ENCODE measurements at places on chromosomes 7 and 10.

DNA sequence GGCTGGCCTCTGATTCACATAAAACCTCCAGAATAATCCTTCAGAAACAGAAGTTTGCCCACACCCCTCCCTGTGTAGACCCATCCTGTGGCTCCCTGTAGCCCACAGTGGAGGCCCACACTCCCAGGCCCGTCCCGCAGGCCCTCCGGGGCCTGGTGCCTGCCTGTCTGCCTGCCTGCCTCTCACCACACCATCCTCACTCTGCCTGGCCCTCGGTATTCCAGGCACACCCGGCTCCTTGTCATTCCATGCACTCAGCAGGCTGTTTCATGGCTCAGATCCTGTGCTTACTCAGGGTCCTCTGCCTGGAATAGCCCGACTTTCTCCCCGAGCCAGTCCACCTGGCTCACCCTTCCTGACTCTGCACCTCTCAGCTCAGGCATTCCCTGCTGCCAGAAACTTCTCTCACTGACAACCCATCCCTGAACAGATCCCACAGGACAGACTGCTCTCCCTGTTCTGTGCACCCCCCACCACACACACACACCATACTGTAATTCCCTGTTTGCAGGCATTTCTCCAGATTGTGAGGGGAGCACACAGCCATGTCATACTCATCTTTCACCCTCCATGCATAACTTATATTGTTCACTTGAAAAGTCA is 498.0 kb upstream of the ZMIZ1 start:
- DNase-seq = no peak

GRCh38 chr7:149598721-149599308 is 101.2 kb upstream of the ZNF746 start:
- DNase-seq = no peak

- no peak for DNase-seq
Measured at GRCh38 chr7:139639563-139639962, 116.1 kb downstream of the CLEC2L start.

DNA sequence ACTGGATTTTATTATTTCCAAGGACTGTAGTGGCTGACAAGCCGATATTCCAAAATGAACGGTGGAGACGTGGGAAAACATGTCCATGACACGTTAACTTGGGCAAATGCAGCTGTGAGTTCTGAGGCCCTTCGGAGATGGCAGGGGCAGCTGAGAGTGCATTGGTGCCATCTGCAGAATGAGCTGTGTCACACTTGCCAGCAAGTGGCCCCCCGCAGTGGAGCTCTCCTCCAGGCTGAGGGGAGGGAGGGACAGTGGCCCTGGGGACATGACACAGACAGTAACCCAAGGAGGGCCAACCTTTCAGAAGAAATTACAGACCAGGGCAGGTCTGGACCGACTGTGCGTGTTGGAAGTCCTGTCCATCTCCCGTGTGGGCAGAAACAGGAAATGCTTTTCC is 139.4 kb downstream of the SVIL start:
- DNase-seq = no peak

- no peak for DNase-seq
Measured at GRCh38 chr10:124296121-124296812, 122.5 kb downstream of the OAT start.

GRCh38 chr7:73742338-73742752 is 3.7 kb upstream of the ABHD11 start:
- no peak for DNase-seq

GRCh38 chr10:6595499-6595898 is 15.4 kb upstream of the PRKCQ start:
- no peak for DNase-seq

- DNase-seq = peak; percentile 55
Measured at GRCh38 chr7:74174606-74175082, 488 bp downstream of the EIF4H start.

DNA sequence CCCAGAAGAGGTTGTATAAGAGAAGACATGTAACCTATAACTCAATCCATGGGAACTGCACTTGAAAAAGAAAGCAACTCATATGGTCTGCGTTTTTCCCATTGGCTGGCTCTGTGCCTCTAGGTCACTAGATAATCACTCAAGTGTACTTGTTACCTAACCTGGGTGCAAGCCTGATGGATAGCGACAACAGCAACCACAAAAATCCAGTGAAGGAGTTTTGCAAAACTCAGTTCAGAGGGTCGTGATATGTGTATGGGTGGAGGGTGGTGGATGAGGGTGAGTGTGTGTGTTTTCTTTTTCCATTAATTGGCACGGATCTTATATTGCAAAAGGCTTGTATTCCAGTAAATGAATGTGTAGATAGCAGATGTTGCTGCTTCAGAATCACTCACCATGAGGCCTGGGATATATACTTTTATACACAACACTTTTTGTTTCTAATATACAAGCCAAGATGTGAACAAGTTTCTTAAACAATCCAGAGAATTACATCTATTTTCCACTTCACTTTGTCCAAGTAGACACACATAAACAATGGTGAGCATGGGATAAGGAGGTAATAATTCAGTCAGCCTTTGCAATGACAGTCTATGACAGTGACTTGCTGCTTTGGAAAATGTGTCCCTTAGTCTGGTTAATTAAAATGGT is 286.9 kb upstream of the DKK1 start:
- DNase-seq = no peak

GRCh38 chr10:133355266-133355665 is 2.6 kb downstream of the FUOM start:
- DNase-seq = no peak

GRCh38 chr10:86305521-86305920 is 61.1 kb downstream of the GRID1 start:
- DNase-seq = no peak

- peak; percentile 74 for DNase-seq
Measured at GRCh38 chr10:61903221-61903927, 1.9 kb downstream of the ARID5B start.

- DNase-seq = no peak
Measured at GRCh38 chr7:155886391-155887173, 74.3 kb upstream of the SHH start.

GRCh38 chr7:5462216-5462615 is 38.6 kb upstream of the TNRC18 start:
- DNase-seq = no peak

DNA sequence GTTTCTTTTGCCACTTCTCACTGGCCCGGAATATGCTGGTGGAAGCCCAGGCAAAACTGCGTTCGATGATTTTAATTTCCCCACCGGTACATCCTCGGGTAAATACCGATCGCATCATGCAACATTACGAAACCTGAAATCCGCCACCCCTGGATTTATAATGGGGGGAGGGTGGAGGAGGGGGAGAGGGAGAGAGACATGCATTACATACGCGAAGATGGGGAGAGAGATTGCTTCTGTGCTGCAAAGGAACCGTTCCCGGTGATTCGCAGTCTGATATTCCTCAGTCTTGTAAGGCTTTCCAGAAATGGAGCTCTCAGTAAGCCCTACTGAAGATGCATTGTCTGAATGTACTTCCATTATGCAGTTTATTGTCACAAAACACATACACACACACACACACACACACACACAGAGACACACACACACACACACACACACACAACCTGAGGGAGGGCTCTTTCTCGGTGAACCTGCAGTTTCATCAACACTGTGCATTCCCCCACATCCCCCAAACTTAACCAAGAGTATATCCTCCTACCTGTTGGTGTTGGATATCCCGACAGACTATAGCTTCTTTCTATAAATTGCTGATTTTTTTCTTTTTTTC is 741 bp downstream of the GPR85 start:
- DNase-seq = no peak

DNA sequence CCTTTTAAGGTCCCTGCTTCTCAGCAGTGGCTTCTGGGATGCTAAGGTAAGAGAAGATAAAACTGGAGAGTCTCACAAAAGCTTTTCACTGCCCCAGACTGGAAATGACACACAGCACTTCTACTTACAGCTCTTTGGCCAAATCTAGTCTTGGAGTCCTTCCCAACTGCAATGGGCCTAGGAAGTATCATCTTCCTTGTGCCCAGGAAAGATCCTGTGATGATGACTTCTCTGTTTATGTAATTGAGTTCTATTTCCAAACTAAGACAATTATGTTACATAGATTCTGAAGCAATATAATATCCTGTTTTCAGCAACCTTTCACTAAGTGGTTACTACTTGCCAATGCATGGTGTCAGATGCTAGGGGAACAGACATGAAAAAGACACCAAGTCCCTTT is 234.1 kb downstream of the PTEN start:
- DNase-seq = no peak

GRCh38 chr10:86614853-86615252 is 39.5 kb upstream of the OPN4 start:
- DNase-seq = no peak

GRCh38 chr10:128823201-128823600 is 643.8 kb upstream of the MGMT start:
- no peak for DNase-seq

DNA sequence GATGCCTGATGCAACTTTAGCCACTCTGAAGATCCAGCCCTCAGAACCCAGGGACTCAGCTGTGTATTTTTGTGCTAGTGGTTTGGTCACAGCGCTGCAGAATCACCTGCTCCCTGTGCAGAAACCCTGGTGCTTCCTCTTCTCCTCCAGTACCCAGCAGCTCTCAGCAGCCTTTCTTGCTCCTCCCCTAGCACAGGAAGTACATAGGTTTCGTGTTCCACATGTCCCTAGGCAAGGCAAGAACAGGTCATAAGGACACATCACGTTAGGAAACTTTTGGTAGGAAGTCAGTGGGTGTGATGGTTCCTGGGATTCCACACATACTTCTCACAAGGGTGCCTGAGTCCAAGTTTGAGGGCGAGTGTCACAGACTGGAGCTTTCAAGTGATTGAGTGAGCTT is 167.9 kb upstream of the PRSS1 start:
- no peak for DNase-seq

- DNase-seq = no peak
Measured at GRCh38 chr10:126734967-126735366, 64.5 kb upstream of the C10orf90 start.

GRCh38 chr10:119768455-119769094 is 42.7 kb downstream of the INPP5F start:
- no peak for DNase-seq

- peak; percentile 84 for DNase-seq
Measured at GRCh38 chr7:137642472-137642871, 204.3 kb downstream of the DGKI start.

GRCh38 chr7:108178398-108178797 is 48.2 kb upstream of the LAMB4 start:
- DNase-seq = no peak

GRCh38 chr10:132900211-132900756 is 42.1 kb downstream of the CFAP46 start:
- DNase-seq = no peak

DNA sequence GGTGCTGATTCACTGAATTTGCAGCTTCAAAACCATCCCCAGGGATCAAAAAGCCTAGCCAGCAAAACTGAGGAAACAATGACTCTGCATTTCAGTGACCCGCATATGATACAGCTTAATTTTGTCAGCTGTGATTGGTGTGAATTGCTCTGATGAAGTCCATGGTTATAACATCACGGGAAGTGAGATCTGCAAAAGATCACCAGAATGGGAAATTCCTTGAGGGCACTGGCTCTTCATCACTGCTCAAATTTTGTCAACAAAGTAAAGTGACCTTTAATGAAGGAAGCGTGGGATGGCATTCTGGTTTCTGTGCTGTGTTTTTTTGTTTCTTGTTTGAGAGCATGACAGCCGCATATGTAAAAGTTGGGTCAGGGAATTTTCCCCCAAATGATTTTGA is 745.9 kb downstream of the GATA3 start:
- DNase-seq = no peak

GRCh38 chr7:15327001-15327400 is 234.8 kb downstream of the AGMO start:
- DNase-seq = no peak

DNA sequence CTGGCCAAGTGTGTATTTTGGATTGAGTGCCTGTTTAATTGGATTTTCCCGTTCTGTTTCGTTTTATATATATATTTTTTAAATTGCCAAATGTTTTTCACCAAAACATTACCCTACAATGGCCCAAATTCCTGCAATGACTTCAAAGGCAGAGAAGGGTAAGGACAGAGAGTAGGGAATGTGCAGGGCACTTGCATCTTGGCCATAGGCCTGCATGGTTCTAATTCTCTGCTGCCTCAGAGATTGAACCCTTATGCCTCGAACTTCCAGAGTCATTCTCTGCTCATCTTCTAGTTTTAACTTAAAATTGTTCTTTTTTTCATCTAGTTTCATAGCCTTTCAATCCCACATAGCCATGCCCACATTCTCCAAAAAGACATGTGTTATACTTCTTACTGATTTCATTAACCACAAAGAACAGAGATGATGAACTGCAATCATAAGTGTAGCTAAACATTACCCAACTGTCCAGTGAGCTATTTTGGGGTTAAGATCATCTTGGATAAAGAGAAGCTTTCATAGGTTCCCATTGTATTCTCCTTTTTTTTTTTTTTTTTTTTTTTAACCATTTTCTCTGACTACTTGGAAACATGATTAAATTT is 177.6 kb downstream of the PLXDC2 start:
- no peak for DNase-seq

DNA sequence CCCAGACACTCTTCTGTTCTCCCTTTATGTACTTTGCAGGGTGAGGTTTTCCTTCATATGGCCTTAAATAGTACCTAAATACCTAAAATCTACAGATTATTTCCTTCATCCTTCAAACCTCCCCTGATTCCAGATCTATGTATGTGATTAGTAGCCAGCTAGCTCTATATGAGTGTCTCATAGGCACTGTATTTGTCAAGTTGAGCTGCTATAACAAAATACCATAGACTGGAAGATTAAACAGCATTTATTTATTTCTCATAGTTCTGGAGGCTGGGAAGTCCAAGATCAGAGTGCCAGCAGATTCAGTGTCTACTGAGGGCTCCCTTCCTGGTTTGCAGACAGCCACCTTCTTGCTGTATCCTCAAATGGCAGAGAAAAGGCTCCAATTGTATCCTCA is 60.6 kb upstream of the MSRB2 start:
- no peak for DNase-seq

- DNase-seq = no peak
Measured at GRCh38 chr7:130986261-130986690, 252.3 kb upstream of the KLF14 start.

GRCh38 chr7:155964543-155964942 is 152.3 kb upstream of the SHH start:
- DNase-seq = no peak

GRCh38 chr10:10270126-10271050 is 747.3 kb upstream of the CELF2 start:
- DNase-seq = no peak

GRCh38 chr7:134048166-134048565 is 79.0 kb upstream of the LRGUK start:
- no peak for DNase-seq

DNA sequence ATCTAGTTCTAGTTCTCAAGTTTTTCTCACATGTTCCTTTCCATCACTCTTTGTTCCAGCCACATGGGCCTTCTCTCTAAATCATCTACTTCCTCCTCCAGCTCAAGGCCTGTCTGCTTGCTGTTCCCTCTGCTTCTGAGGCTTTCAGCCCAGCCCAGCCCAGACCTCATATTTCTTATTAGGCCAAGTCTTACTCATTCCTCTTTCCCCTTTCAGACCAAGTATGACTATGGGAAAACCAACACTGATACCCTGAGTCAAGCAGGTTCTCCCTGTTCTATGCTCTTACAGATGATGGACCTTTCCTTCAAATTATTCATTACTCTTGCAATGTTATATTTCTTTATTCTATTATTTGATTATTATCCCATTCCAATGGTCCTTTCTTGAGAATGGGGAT is 80.3 kb upstream of the SEM1 start:
- DNase-seq = no peak

All from SJSA1 (cell line).